ENCODE measurements at places on chromosomes 6 and 20.
A peak's percentile ranks its signal among the peaks of the same experiment; 100 is the strongest.

GRCh38 chr20:47438464-47439381 lies 63.0 kb upstream of the NCOA3 start:
- no peak for DNase-seq

- no peak for DNase-seq
These were observed 296.5 kb downstream of the RNGTT start for GRCh38 chr6:88666901-88667300.

DNA sequence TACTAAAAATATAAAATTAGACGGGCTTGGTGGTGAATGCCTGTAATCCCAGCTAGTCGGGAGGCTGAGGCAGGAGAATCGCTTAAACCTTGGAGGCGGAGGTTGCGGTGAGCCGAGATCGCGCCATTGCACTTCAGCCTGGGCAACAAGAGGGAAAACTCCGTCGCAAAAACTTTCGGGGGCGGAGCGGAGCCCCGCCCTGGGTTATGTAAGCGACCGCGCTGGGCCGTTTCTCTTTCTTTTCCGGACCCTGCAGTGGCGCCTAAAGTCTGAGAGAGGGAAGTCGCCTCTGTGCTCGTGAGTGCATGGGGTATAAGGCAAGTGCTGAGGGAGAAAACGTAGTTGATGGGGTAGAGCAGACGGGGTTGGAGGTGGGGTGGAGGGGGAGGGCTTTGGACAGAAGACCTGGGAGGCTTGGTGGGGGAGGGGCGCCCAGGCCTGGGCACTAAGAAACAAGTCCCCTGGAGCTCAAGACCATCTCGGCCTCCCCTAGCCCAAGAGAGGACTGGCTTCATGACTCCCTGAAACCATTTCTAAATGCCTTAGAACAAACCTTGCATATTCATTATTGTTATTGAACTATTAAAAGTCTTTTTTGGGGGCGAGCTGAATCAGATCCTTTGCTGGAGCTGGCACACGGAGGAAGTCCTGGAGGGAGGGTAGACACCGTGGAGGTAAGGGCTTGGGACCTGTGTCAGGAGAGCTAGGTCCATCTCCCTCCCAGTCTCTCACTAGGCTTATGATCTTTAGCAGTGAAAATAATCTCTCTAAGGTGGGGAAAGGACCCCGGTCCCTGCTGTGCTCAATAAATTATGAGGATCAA lies 2.7 kb upstream of the MICA start:
- DNase-seq: no peak

- no peak for DNase-seq
These were observed 131.2 kb upstream of the RIN2 start for GRCh38 chr20:19626896-19627295.

DNA sequence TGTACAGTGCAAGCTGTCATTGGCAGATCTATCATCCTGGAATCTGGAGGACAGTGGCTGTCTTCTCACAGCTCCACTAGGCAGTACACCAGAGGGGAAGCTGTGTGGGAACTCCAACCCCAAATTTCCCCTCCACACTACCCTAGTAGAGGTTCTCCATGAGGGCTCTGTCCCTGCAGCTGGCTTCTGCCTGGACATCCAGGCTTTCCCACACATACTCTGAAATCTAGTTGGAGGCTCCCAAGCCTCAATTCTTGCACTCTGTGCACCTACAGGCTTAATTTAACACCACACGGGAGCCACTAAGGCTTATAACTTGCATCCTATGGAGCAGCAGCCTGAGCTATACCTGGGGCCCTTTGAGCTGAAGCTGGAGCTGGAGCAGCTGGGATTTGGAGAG lies 43.0 kb upstream of the TRIM39 start:
- DNase-seq: no peak

GRCh38 chr20:6590891-6591637 lies 176.4 kb upstream of the BMP2 start:
- no peak for DNase-seq

DNA sequence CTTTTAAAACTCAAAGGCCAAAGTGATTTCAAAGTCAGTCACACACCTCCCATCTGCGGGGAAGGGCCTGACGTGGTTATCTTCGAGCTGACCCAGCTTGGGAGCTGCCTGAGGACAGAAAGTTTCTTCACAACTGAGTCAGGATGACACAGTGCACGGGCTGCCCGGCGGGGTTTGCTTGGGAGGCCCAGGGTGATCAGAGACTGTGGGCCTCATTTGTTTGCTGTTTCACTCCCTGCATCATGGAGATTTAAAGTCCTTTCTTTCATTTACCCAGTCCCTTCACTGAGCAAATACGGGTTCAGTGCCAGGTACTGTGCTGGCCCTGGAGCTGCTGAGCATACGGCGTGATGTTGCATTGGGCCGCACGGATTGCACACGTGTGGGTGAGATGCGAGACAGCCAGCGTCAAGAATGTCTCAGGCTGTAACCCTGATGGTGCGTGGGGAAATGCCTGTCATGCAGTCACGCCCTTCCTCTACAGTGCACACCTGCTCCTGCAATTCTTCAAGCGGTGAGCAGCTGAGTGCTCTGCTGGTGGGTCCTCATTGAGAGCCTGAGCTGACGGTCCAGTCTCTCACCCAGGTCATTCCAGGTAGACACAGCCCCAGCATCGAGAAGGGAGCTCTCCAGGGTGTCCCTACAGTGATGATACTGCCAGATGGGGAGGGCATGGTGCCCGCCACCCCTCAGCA lies 82.7 kb upstream of the PMEPA1 start:
- DNase-seq: peak; percentile 12

DNA sequence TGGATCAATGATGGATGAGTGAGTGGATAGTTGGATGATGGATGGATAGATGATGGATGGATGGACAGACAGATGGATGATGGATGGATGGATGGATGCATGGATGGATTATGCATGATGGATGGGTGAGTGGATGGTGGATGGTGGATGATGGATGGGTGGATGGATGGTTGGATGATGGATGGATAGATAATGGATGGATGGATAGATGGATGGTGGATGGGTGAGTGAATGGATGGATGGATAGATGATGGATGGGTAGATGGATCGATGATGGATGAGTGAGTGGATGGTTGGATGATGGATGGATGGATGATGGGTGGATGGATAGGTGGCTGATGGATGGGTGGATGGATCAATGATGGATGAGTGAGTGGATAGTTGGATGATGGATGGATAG lies 176.0 kb downstream of the TAF4 start:
- no peak for DNase-seq

- no peak for DNase-seq
These were observed 49.6 kb downstream of the ATXN1 start for GRCh38 chr6:16711546-16712254.

GRCh38 chr6:113457198-113457597 lies 399.9 kb upstream of the MARCKS start:
- no peak for DNase-seq

DNA sequence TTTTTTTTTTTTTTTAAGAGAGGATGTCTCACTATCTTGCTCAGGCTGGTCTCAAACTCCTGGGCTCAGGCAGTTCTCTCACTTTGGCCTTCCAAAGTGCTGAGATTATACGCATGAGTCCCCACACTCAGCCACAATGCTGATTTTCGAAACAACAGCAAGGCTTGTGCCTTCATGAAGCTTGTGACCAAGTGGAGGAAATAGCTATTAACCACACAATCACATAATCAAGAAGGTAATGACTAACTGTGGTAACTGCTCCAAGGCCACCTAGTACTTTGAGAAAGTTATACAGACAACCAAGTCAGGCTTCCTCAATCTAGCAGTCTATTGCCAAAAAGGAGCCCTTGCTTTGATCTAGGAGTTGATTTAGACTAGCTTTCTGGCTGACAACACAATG lies 46.3 kb downstream of the SOD2 start:
- no peak for DNase-seq

GRCh38 chr6:64955435-64955848 lies 751.6 kb downstream of the EYS start:
- DNase-seq: no peak

- no peak for DNase-seq
These were observed 184.3 kb downstream of the TAF4 start for GRCh38 chr20:61881416-61881815.

- DNase-seq: no peak
These were observed 79.8 kb downstream of the NFATC2 start for GRCh38 chr20:51462566-51463276.

- no peak for DNase-seq
These were observed 70.8 kb downstream of the EYA2 start for GRCh38 chr20:46965477-46965876.

- DNase-seq: no peak
These were observed 80.6 kb downstream of the FNDC1 start for GRCh38 chr6:159249752-159250151.

DNA sequence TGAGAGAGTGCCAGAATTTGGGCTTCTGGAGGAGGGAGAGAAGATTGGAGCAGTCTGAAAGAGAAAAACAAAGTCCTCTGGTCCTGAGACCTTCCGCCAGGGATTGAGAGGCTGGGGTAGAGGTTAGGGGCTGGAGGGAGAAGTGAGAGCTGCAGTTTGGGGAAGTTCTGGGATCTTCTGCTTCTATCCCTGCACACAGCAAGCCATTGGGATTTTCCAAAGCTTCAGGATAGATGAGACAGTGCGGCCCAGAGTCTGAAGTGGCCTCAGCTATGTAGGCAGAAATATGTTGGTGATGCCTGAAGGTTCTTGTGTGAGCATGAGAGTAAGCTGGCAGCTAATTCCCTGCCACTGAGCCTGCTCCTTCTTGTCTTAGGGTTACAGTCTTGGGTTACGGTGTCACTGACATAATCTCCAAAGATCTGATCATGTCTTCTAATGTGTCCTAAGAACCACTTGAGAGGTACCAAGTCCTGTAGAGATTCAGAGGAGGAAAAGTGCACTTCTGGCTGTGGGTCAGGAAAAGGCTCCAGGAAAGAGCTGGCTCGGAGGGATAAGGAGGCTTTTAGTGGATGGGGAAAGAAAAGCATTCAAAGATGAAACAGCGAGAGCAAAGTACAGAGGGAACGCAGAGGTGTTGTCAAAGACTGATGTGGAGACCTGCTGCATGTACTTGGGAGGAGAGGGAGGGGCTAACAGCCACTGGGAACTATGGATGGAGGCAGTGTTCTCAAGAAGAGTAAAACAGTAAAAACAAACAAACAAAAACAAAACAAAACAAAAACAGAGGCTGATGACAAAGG lies 131.1 kb upstream of the MYLIP start:
- peak; percentile 9 for DNase-seq

GRCh38 chr20:46563860-46564221 lies 13.4 kb upstream of the OCSTAMP start:
- DNase-seq: no peak

- no peak for DNase-seq
These were observed 17.0 kb downstream of the PCK1 start for GRCh38 chr20:57577679-57578475.

DNA sequence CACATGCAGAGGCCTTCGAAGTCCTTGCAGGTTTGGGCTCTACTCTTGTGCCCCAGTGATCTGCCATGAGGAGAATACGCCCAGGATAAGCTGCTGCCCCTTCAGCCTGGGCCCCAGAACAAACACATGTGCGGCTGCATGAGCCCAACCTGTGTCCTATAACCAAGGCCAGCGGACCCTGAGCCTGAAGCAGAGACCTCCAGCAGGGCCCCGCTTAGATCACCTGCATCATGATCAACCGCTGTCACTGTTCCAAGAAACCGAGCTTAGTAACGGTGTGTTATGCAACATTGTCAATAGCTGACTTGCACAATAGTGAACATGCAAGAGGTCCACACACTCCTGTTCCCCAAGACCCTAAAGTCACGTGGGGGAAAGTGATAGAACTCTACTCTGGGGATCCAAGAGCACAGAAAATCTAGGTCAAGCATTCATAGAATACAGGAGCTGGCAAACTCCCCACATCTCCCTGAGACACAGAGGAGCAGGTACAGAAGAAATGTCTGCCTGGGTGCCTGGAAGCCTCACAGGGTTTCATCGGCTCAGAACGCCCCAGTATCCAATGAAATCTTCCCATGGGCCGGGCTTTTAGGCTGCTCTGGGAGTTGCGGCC lies 136.2 kb downstream of the BMP7 start:
- no peak for DNase-seq

DNA sequence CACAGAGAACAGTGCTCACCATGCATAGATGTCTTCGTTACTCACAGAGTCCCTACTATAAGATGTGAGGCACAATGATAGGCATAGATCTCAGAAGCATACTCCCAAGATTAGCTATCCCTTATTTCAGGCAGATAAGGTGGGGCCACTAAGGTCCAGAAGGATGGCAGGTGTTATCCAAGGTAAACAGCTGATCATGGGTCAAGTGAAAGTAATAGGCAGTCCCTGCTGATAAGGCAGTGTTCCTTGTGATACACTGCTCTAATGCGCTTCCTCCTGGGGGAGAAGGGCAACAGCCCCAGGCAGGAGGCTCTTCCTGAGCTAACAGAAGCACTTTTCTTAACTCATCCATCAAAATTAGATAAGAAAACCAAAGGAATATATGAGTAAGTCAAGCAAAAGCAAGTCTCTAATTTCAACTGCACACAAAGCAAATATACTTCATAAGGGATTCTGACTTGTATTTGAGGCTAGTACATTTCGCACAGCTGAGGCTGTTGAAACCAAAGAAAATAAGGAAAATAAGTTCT lies 42.2 kb downstream of the METTL24 start:
- no peak for DNase-seq

DNA sequence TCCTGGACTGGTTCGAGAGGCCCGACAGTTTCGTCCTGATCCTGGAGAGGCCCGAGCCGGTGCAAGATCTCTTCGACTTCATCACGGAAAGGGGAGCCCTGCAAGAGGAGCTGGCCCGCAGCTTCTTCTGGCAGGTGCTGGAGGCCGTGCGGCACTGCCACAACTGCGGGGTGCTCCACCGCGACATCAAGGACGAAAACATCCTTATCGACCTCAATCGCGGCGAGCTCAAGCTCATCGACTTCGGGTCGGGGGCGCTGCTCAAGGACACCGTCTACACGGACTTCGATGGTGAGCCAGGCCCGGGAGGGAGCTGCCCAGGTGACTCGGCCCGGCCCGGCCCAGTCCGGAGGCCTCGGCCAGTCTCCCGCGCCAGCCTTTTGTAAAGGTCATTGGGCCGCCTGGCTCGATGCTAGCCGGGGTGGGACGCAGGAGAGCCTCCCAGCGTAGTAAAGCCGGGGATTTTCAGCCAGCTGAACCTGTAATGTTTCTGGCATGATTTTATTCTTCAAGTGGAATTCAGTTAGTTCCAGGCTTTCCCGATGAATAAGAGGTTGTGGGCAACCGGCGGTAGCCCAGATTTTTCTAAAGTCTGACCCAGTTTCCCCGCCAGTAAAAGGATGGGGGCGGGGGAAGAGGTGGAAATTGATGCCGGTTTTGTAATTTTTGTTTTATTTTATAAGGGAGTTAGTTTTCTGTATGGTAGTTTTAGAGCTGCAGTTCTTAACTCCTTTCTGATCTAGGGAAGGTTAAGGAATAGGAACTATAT lies 1.4 kb downstream of the PIM1 start:
- DNase-seq: no peak

GRCh38 chr20:59750209-59750840 lies 146.0 kb downstream of the PHACTR3 start:
- no peak for DNase-seq

DNA sequence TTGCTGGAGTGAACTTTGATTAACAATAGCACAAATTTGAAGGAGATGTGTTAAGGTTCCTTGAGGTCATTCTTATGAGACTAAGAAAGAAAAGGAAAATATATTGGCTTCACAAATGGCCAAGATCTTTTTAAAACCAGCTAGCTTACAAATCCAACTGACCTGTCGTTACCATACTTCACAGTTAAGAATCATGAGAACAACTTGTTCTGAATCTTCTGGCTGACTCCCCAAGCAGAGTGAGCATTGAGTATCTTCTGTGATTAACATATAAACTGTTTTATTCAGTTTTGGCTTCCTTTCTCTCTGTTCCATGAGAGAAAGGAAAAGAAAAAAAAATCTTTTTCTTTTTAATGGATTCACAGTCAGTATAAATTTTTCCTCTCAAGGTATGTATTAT lies 277.1 kb downstream of the KHDC1L start:
- DNase-seq: no peak

Data from NCI-H524 (cell line).